Cardiac muscle cell (in vitro differentiated cells and primary cell): ENCODE measurements at places on chromosomes 7 and 10.

GRCh38 chr7:4113271-4113670, 568.8 kb upstream of the FOXK1 start:
- DNase-seq = no peak

GRCh38 chr7:95097291-95097690, 189.9 kb downstream of the PPP1R9A start:
- DNase-seq = no peak

- DNase-seq = no peak
Measured at GRCh38 chr10:10755490-10755889, 262.2 kb upstream of the CELF2 start.

GRCh38 chr10:10722422-10722821, 295.2 kb upstream of the CELF2 start:
- DNase-seq = no peak

DNA sequence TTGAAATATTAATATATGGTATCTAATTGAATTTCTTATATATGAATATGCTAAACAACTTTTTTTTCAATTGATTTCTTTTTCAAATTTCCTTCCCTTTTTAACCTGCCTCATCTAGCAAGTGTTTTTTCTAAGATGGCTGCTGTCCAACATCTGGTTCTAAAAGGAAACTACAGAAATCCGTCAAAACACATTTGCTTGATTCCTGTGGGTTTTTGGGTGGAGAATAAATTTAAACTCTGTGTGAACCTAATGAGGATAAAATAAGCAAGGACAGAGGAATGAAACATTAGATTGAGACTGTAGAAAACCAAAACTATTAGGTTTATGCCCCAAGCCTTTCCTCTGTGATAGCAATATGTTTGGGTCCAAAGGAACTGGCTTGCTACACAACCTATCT, 75.5 kb upstream of the STARD3NL start:
- DNase-seq = peak; percentile 36

DNA sequence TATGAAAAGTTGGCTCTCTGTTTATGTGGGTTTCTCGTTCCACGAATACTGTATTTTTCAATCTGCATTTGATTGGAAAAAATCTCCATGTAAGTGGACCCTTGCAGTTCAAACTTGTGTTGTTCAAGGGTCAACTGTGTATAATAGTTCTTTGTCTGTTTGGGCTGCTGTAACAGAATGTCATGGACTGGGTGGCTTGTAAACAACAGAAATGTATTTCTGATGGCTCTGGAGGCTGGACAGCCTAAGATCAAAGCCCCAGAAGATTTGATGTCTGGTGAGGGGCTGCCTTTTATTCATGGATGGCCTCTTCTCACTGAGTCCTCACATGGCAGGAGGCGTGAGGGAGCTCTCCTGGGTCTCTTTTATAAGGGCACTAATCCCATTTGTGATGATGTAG, 36.2 kb downstream of the INPP5F start:
- no peak for DNase-seq

DNA sequence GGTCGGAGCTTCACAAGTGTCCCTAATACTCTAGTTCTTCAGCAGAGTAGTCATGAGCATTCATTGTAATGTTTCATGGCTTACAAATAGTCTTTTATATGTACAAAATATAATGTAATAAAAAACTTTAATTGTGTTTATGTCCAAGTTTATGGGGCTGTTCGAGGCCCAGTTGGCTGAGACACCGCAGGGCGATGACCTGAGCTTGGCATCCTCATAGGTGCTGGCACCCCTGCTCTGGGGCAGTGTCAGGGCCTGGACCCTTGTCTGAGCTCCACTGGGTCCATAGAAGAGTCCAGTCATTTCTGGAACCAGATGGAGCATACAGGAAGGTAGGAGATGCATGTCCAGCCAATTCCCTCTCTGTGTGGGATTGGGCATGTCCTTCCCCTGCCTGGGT, 12.9 kb upstream of the ZMIZ1 start:
- DNase-seq = no peak

DNA sequence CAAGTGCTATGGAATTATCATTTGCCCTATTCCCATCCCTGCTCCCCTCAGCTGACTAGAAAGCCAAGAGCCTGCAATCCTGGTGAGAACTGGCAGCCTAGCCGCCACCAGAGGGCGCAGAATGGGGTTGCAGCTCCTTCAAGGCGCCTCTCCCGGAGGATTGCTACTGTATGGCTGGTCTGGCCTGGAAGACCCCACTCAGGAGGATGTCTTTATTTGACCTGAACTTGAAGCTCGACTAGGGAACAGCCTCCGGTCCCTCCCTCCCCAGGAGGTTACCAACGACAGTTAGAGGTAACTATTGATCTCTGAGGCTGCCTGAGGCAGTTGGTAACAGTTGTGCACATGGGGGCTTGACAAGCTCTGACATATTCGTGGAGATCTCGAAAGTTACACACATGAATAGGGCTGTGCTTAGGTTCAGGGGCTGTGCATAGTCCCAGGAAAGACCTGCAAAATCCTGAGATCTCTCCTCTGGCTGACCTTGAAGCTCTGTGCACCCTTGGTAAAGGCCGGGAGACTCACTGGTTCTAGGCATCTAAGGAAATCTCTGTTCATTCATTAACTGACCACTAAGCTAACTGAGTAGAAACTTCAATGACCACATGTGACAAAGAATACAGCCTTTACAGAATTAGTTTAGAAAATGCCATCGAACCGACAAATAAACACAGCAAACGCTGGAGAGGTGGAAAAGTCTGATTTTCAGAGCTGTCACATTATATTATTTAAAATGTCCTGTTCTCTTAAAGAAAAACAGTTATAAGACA, 65.7 kb downstream of the TSPAN12 start:
- DNase-seq = peak; percentile 83

- DNase-seq = no peak
Measured at GRCh38 chr10:120941501-120941900, 90.3 kb downstream of the WDR11 start.

DNA sequence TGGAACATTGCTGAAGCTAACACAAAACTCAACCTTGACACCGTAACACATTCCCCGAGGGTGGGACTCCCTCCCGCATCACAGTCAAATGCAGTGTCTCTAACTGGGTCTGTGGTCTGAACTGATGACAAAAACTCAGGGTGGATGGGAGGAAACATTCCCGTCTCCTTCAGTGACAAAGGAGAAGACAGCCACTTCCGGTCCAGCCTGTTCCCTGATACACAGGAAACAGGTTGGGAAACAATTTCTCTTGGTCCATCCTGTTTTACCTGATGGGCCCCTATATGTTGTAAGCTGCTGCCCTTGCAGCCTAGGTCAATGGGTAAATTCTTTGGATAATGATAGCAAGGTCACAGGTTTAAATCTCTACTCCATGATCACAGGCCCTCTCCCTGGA, 20.4 kb downstream of the SLC13A4 start:
- no peak for DNase-seq

DNA sequence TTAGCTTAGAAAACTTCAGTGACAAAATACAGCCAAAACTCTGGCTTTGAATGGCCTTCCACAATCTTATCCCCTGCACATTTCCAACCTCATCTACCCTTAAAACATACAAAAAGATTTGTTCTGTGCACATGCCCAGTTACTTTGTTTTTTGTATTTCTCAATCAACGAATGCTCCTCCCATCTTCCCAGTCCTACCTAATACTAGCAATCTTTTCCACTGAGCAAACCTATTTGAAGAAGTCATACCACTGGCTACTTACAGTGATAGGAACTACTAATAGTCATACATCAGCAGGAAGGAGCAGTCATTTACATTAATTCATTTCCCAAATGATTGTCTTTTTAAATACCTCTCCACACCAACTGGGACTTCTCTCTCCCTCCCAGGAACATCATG, 2.5 kb downstream of the USP54 start:
- peak; percentile 63 for DNase-seq

- no peak for DNase-seq
Measured at GRCh38 chr7:33794959-33795358, 110.4 kb upstream of the BMPER start.

- no peak for DNase-seq
Measured at GRCh38 chr10:74174521-74174920, 23.5 kb downstream of the ADK start.

DNA sequence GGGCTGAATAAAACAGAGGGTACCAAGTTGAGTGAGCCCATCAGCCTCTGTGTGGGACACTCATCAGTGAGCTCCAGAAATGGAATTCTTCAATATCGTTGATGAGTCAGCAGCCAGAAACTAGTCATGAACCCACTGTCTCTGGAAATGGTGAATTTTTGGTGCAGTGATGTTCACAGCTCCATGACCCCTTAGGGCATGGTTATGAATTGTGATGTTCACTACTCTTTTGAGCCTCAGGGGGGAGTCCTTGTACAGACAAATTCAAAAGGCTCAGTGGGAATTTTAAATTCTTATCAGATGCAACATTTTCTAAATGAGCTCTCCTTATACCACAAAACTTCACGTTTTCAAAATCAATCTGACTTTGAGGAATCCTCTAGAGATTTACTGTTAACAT, 335.7 kb downstream of the PHTF2 start:
- peak; percentile 62 for DNase-seq
